Lower leg skin (tissue), 4 donors: ENCODE measurements at places on chromosomes 12 and 14. TPM values are rescaled to one million over a fixed set of nuclear protein-coding genes. Genes with fewer than 3 reads are reported as not detected.

The MMP14 gene
- 190 TPM for total RNA-seq

The CLBA1 gene
- total RNA-seq: 5.6 TPM

The NOS1 gene
- 10.2 TPM for total RNA-seq

The LRFN5 gene
- 0.88 TPM for total RNA-seq

The IFI27L2 gene
- 69.1 TPM for total RNA-seq

The C3AR1 gene
- 2.9 TPM for total RNA-seq

GRCh38 chr12:5593086-5593485, 161.2 kb downstream of the NTF3 start:
- DNase-seq: no peak

DNA sequence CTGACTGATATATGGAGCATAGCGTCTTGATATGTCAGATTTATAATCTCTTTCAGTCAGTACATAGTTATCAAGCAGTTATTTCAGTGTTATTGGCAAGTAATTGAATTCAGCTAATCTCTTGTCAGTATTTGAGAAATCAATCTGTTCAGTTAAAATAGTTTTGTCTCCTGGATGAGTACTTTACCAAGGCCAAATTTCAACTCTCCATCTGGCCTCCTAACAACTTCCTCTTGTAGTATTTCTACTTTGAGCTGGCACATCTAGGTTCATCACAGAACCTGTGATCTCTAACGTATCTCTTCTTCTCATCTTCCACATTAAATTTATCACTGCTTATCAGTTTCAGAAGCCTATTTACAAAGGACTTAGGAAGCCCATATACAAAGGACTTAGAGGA, 690.5 kb downstream of the C12orf50 start:
- no peak for DNase-seq

DNA sequence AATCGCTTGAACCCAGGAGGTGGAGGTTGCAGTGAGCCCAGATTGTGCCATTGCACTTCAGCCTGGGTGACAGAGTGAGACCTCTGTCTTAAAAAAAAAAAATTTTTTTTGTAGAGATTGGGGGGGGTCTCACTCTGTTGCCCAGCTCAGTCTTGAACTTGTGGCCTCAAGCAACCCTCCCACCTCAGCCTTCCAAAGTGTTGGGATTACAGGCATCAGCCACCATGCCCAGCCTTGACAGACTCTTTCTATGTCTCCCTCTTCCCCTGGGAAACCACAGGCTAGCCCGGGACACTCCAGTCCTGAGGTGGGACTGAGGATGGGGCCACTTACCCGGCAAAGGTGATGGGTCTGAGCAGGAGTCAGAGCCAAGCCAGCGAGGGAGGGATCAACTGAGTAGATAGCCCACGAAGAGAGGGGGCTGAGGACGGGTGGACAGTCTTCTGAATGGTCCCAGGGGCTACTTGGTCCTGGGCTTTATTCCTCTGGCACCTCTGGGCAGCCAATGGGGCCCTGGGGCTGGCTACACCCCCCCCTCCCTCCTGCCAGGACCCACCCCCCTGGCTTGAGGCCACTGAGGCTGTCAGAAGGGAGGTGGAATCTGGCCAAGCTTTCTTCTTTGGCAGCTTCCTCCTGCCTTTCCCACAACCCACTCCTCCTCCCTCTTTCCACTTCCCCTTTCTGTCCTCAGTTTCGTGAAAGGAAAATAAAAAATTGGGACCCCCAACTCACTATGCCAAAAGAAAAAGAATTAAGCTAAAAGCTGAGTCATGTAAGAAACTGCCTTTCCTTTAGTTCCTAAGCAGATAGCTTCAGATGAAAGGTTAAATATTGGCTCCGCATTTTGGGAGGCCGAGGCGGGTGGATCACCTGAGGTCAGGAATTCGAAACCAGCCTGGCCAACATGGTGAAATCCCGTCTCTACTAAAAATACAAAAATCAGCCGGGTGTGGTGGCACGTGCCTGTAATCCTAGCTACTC, at the start of gene SDS:
Gene SDS (minus strand): TSS at position 453 of the 981 bp plus-strand sequence. CDS start 4,179 bp downstream, outside the sequence.
- no peak for DNase-seq

- no peak for DNase-seq
Observed at GRCh38 chr14:90700933-90701776, 115.1 kb downstream of the TTC7B start.

- peak; percentile 36 for DNase-seq
Observed at GRCh38 chr12:62732861-62733427, 202.0 kb downstream of the PPM1H start.

GRCh38 chr14:91744068-91744480, 12.2 kb upstream of the CATSPERB start:
- no peak for DNase-seq

GRCh38 chr14:63039866-63040265, 5.4 kb downstream of the KCNH5 start:
- no peak for DNase-seq

DNA sequence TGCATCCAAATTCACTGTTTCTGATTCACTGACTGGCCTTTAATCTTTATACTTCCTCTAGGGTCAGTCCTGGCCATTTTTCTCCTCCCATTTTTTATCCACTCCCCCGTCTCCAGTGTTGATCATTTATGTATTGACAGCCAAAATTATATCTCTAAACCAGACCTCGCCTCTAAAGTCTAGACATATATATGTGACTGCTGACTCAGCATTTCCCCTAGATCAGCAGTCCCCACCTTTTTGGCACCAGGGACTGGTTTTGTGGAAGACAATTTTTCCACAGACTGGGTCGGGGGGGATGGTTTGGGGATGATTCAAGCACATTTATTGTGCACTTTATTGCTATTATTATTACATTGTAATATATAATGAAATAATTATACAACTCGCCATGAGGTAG, 88.3 kb upstream of the DAAM1 start:
- no peak for DNase-seq

DNA sequence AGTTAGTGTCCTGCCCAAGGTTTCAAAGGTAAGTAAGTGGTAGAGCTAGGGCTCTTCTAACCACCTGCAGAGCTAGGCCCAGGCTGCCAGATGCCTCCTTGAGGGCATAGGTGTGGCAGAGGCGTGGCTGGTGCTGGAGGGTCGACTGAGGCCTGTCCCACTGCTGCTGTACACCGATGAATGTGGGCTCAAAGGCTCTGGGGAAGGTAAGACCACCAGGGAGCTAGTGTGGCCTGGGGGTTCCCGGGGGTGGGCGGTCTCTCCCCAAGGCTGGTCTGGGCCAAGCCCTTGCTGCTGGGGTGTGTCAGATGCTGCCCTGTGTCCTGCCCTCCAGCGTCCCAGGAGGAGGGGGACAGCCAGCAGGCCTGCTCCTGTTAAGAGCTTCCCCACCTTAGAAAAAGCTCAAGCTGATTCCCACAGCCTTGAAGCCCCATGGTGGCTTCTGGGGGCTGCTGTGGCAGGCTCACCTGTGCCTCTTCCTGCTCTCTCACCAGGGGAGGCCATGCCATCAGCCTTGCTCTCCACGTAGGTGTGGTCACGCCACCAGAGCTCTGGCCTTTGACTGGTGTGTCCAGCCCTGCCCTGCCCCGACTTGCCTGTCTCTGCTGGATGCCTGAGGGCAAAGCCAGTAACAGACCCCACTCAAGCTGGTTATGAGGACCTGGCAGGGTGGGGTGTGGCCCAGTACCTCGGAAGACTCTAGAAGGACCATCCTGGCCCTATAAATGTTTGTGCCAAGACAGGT, 36.8 kb downstream of the SH2B3 start:
- peak; percentile 80 for DNase-seq

DNA sequence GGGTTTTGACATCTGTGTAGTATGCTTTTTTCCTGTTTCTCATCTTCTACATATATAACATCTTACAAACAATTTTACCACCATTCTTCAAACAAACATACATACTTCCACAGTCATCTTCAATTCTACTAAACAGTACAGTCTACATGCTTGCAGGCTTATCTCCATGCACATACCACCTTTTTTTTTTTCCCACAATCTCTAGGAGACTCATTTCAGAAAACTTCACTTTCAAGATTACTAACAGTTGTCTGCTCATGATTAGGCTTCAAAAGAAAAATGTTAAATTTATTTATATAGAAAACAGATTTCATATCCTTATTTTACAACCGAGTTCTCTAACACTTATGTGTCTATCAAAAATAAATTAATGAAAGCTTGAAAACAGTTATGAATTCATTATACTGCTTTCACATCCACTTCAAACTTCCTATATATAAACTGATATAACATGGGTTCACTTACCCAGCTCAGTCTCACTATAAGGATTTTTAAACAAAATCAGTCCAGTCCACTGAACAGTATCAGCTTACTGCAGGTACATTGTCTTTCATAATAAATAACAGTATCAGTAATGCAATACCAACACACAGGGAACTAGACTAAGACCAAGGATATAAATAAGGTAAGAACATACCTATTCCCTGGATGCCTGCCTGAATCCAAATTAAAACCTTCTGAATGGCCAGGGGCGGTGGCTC, 42.5 kb downstream of the LRP6 start:
- no peak for DNase-seq

DNA sequence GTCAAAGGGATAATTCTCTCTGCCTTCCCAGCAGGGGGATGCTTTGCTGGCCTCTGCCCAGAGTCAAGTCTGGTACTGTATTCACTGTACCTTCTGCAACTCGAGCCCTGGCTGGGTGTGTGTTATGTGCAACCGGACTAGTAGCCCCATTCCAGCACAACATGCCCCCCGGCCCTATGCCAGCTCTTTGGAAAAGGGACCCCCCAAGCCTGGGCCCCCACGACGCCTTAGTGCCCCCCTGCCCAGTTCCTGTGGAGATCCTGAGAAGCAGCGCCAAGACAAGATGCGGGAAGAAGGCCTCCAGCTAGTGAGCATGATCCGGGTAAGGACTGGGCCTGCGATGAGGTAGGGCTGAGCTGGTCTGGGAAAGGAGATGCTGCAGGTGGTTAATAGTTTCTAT, 3.3 kb downstream of the RNF31 start:
- peak; percentile 82 for DNase-seq

- DNase-seq: no peak
Observed at GRCh38 chr12:92473564-92473963, 229.2 kb upstream of the PLEKHG7 start.
